ENCODE measurements at places on chromosomes 16 and 17.
A peak's percentile ranks its signal among the peaks of the same experiment; 100 is the strongest.

GRCh38 chr16:47284999-47285398, 141.3 kb upstream of the NETO2 start:
- DNase-seq, result no peak

- no peak for DNase-seq
Observed at GRCh38 chr17:2707721-2708584, 3.6 kb downstream of the CLUH start.

GRCh38 chr17:29363716-29364115, 26.4 kb upstream of the TAOK1 start:
- no peak for DNase-seq

GRCh38 chr16:21608639-21609328, 9.4 kb downstream of the METTL9 start:
- DNase-seq, result peak; percentile 18

GRCh38 chr17:32810690-32811089, 66.2 kb downstream of the MYO1D start:
- no peak for DNase-seq

DNA sequence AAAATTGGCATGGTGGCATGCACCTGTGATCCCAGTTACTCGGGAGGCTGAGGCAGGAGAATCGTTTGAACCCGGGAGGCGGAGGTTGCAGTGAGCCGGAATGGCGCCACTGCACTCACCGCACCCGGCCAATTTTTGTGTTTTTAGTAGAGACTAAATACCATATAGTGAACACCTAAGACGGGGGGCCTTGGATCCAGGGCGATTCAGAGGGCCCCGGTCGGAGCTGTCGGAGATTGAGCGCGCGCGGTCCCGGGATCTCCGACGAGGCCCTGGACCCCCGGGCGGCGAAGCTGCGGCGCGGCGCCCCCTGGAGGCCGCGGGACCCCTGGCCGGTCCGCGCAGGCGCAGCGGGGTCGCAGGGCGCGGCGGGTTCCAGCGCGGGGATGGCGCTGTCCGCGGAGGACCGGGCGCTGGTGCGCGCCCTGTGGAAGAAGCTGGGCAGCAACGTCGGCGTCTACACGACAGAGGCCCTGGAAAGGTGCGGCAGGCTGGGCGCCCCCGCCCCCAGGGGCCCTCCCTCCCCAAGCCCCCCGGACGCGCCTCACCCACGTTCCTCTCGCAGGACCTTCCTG, at the start of gene HBQ1:
Gene HBQ1 (plus strand): TSS at position 359 of the 575 bp plus-strand sequence. CDS start 28 bp downstream, at position 387.
- no peak for DNase-seq

DNA sequence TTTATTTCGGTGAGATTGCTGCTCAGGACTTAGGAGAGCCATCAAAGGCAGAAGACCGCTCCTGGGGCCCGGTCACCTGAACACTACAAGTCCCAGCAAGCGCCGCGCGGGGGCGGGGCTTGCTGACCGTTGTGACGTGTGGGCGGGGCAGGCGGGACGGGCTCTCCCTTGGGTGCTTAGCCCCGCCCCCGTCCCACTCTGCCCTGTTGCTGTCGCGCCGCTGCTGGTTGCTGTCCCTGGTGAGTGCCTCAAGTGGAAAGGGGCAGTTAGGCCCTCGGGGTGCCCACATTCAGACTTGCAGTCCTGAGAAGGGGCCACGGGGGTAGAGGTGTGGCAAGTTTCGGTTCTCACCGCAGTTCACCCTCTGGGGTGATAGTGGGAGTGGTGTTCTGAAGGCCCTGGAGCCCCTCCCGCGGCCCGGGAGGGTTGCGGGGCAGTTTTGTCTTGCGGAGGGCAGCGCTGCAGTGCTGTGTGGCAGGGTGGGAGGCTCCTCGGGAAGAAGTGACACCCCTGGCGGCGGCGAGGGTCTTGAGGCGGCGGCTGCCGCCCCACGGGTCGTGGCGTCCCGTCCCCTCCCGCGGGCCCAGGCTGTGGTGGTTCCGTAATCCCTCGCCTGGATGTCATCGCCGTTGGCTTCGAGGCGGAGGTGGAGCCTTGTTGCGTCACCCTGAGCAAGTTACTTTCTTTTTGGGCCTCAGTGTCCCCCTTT, at the start of gene CALCOCO2:
Gene CALCOCO2 (plus strand): TSS at position 196 of the 709 bp plus-strand sequence. CDS start 10,673 bp downstream, outside the sequence.
- DNase-seq, result peak; percentile 74

DNA sequence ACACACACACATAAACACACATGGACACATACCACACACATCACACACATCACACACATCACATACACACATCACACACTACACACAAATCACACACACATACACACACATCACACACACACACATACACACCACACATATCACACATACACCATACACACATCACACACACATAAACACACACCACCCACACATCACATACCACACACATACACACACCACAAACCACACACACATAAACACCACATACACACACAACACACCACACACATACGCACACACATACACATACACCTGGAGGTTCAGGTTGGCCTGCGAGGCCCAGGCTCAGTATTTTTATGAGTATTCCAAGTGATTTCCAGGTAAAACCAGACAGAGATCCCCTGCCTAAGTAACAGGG, 279.5 kb downstream of the FOXL1 start:
- DNase-seq, result no peak

- DNase-seq, result no peak
Observed at GRCh38 chr17:70270554-70270953, 101.2 kb downstream of the KCNJ2 start.

GRCh38 chr17:27879987-27880608, 13.1 kb downstream of the LYRM9 start:
- peak; percentile 43 for DNase-seq

DNA sequence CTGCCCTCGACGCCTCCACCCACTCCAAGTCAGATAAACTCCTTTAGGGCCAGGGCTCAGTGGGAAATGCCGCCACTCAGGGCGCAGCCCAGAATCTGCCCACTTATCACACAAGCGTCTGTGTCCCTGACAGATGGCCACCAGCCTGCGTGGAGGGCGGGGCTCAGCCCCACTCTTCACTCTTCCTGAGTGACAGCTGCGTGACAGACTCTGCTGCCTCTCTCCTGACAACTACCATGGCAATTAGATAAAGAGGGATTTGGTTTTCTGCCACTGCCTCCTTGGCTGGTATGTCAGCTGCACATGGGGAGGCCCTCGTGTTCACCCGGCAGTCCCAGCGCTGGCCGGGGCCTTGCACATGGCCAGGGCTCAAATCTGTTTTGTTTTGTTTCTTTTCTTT, 96.2 kb downstream of the RTN4RL1 start:
- no peak for DNase-seq

- DNase-seq, result no peak
Observed at GRCh38 chr17:82170412-82170961, 42.2 kb downstream of the CCDC57 start.

GRCh38 chr17:63479495-63480184, 2.8 kb downstream of the ACE start:
- no peak for DNase-seq

Measured in central memory CD4-positive, alpha-beta T cell (primary cell).